ENCODE measurements at places on chromosomes 2 and 18.

DNA sequence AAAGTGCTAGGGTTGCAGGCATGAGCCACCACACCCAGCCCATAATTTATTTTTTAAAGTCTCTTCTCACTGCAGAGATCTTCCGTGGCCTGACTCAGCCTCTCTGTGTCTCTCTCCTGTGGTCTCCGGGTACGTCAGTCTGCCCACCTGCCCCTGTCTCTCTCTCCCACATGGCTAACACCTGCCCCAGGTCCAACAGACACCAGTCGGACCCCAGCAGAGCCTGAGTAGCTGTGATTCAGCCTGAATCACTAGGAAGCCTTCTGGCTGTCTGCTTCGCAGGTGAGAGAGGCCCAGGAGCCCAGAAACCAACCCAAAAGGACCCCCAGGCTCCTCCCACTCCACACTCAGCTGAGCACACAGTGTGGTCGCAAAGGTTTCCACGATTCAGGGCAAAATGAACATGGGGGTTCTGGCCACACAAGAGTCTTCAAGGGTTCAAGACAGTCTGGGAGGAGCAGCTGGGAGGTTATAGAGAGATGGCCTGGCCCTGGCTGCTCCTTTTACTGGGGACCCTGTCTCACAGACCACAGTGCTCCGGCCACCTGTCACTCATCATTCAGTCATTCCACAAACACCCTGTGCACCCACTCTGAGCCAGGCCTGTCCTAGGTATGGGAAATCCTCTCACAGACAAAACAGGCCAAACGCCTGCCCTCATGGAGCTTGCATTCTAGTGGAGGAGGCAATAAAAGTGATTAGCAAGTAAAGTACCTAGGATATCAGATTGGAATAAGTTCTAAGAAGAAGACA is 8.6 kb downstream of the RUFY4 start:
- DNase-seq: no peak

GRCh38 chr18:76518123-76518859 is 23.2 kb upstream of the ZNF516 start:
- DNase-seq: no peak

DNA sequence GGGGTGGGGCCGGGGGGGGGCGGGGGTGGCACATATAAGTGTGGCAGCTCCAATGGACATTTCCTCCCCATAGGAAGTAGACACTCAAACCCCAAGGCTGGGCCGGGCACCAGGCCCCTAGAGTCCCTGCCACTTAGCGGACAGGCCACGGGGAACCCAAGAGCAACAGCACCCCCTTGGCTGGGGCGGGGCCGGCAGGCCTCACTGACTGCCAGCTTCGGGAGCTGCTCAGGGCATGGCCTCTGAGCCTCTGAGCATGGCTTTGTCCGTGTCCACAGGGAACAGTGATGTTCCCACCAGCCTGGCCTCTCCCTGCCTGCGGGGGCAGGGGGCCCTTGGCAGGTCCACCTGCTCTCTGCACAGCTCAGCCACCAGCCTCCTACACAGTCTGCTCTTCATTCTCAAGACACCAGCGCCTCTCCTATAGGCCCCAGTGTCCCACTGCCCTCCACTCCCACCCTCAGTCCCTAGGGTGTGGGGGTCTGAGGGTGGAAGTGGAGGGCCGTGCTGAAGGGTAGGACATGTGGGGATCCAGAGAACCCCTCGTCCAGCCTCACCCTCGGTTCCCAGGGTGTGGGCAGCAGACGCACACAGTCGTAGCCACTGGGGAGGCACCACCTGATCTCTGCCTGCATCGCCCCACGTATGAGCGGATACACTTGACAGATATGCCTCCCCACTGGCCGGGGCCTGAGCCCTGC is 106.7 kb downstream of the FAM210A start:
- no peak for DNase-seq

GRCh38 chr2:231890896-231891513 is 35.2 kb downstream of the NPPC start:
- DNase-seq: no peak

DNA sequence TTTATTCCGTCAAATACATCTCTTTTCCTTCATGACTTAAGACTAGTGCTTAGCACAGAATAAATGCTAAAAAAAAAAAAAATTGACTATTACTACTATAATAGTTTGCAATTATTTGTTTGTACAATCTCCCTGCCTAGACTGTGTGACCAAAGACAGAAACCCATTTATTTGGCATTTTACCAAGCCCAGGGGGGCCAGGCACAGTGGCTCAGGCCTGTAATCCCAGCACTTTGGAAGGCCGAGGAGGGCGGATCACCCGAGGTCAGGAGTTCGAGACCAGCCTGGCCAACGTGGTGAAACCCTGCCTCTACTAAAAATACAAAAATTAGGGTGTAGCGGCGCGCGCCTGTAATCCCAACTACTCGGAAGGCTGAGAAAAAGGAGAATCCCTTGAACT is 1.4 kb downstream of the ASB3 start:
- no peak for DNase-seq

DNA sequence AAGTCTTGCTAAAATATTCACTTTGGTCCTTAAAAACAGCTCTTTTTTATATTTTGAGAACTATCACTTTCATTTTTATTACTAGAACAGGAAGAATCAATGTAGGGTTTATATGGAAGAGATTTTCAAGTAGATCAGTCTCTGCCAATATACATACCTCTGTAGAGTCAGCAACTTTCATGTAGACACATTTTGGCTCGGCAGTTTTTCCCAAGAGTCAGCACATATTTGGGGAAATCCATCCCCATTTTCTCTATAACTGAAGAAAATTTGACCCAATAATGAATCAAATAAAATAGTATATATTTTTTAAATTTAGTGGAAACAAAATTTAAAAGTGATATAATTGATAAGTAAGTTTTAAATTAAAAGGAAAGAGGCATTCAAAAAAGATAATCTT is 329.8 kb upstream of the TFPI start:
- no peak for DNase-seq

- no peak for DNase-seq
These were observed 230.1 kb downstream of the ANAPC1 start for GRCh38 chr2:111653913-111654312.

- no peak for DNase-seq
These were observed 48.7 kb downstream of the ATIC start for GRCh38 chr2:215360596-215360995.

DNA sequence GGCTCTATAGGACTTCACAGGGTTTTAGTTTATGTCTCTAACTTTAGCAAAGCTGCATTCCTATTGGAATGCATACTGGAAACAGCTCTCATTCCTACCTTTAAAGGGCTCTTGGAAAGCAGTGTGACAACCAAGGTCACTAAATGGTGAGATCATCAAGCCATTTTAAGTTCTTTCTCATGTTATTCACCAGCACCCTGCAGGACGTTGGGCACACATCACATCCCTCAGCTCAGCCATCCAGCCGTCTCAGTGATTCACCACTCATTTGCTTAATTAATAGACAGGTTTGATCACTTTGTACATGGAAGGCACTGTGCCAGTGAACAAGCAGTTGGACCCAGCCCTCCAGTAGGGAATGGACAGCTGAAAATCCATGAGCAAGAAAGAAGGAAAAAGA is 32.2 kb upstream of the RBM44 start:
- no peak for DNase-seq

DNA sequence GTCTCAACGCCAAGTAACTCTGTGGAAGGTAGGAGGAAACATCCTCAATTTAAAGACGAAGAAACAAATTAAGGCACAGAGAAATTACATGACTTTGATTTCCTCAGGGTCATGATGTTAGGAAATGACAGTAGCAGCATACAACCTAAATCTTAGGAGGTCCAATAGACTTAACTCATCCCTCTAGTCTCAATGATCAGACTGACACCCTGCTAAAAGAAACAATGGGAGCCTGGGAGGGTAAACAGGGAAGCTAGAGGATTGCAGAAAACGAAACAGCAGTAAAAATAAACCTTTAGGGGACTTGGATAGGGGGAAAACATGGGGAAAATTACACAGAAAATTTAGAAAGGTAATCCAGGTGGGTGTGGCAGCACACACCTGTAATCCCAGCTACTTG is 56.0 kb downstream of the ROCK2 start:
- no peak for DNase-seq

DNA sequence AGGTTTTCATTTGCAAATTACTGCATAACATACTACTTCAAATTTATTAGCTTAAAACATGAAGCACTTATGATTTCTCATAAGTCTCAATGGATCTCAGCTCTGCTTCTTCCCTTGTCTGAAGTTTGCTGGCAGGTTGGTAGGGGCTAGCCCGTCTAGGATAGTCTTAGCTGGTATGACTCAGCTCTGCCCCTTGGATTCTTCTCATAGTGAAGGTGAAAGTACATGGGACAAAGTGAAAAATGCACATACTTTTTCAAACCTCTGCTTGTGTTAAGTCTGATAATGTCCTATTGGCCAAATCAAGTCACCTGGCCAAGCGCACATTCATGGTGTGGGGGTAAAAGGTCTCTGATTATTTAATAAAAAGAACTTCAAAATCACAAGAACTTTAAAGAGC is 184.8 kb upstream of the VWC2L start:
- DNase-seq: no peak

- no peak for DNase-seq
These were observed 11.9 kb upstream of the TET3 start for GRCh38 chr2:73972846-73973245.

DNA sequence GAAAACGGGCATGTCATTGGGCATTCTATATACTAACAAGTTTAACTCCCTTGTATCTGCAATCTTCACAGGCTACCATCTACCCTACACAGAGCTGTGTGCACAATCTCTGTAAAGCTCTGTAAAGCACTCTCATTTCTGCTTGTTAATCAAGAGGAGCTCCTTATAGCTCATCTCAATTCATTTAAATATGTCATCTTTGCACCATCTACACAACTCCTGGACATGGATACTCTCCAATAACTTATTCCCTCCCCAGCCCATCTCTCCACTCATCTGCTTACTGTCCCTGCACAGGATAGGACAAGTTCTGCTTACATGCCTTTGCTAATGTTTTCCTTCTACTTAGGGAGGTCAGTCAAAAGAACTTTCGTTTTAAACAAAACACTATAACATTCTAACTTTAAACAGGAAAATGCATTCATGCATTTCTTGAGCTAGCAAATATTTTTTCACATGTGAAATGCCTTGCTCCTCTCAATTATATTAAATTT is 61.4 kb downstream of the DPP4 start:
- DNase-seq: no peak

DNA sequence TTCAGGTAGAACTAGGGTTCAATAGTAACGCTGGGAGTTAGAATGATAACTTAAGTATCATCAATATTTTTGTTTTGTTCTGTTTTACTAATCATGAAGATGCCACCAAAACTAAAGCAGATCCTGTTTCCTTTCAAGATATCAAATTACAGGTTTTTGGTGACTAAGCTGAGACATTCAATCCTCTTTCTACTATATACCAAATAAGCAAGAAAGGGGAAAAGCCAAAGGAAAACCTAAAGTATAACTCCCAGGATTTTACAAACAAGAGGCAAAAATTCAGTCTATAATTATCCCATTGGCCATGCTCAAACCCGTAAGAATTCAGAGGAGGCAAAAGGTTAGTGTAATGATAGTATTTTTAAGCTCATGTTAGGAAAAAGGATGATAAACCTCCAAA is 175.2 kb upstream of the CCDC150 start:
- no peak for DNase-seq

GRCh38 chr2:85275984-85276540 is 51.7 kb downstream of the TGOLN2 start:
- DNase-seq: no peak

DNA sequence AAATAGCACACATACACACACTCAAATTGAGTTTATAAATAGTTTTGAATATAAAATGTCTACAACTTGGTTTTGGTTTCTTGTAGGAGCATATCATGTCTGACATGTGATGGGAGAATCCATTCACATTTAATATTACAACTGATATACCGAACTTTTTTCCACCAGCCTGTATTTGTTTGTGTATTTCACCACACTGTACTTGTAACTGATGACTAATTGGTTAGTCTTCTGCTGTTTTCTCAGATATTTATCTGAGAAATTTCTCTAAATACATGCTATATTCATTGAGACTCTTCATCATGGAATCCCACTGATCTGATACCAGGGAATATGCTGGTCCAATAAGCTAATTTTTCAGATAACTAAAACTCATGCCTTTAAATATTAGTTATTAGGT is 56.3 kb upstream of the UBXN4 start:
- DNase-seq: no peak

DNA sequence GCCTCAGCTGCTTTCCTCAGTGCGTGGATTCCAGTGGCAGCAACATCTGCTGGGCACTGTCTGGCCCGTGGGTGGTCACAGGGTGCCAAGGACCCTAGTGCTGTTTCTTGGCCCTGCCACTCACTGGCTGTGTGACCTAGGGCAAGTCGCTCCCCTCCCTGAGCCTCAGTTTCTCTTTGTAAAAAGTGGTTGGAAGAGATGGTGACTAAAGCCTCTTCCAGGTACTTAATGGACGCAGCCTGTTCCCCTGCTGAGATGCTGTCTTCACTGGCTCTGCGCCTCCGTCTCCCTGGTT is 42.2 kb downstream of the ATOH8 start:
- no peak for DNase-seq

- no peak for DNase-seq
These were observed 171.2 kb upstream of the MSH6 start for GRCh38 chr2:47611771-47612170.

Measured in COLO829 (cell line).